Vagina (tissue), 2 donors: ENCODE measurements at places on chromosomes 2 and 18.

DNA sequence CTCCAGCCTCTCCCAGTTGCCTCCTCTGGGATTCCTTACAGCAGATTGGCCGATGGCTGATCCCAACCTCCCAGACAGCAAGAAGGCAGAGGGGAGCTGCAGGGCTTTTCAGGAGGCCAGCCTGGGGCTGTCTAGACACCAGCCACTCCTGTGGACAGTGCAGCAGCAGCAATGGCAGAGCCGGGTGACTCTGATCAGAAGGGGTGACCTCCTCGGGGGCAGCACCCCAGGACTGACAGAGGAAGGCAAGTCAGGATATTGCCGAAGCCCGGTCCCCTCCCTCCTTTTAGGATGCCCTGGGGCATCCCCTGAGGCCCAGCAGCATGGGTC is 84.5 kb downstream of the INHBB start:
- peaks cover 7% of the 10 kb centered on the region for H3K4me1 ChIP-seq
- H3K36me3 ChIP-seq = no peaks in the 10 kb centered on the region
- DNase-seq = no peak
- H3K27ac ChIP-seq = no peak overlapping the region

GRCh38 chr18:43007365-43007764 is 108.1 kb downstream of the RIT2 start:
- no peaks in the 10 kb centered on the region for H3K4me1 ChIP-seq
- H3K36me3 ChIP-seq = no peaks in the 10 kb centered on the region
- no peak overlapping the region for H3K4me3 ChIP-seq
- no peak for DNase-seq
- H3K27me3 ChIP-seq = no peaks in the 10 kb centered on the region

GRCh38 chr2:204977914-204978313 is 432.6 kb downstream of the PARD3B start:
- H3K27me3 ChIP-seq = no peaks in the 10 kb centered on the region
- H3K4me1 ChIP-seq = peaks cover 4% of the 10 kb centered on the region
- H3K27ac ChIP-seq = no peak overlapping the region
- H3K4me3 ChIP-seq = no peak overlapping the region

DNA sequence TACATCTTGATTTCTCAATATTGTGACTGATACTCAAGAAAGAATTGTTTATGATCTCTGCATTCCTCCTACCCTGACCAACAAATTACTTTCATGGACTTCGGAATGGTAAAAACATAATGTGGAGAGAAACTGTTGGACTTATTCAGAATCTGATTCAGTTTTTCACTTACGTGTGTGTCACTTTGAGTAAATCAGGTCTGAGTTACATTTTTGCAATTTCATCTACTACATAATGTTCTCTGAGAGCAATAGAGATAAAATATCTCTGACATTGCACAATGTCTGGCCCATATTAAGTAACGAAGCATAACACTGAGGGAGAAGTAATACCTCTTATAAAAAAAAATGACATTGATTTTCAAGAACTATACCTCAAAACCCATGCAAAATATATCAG is 1337.9 kb upstream of the CHAC2 start:
- no peaks in the 10 kb centered on the region for H3K36me3 ChIP-seq
- H3K4me1 ChIP-seq = no peaks in the 10 kb centered on the region
- no peaks in the 10 kb centered on the region for H3K27me3 ChIP-seq
- DNase-seq = no peak
- no peak overlapping the region for H3K27ac ChIP-seq

- H3K27ac ChIP-seq = no peak overlapping the region
- H3K4me1 ChIP-seq = no peaks in the 10 kb centered on the region
- no peak for DNase-seq
- H3K27me3 ChIP-seq = no peaks in the 10 kb centered on the region
- no peaks in the 10 kb centered on the region for H3K36me3 ChIP-seq
- H3K4me3 ChIP-seq = no peak overlapping the region
Observed at GRCh38 chr2:161842736-161843433, 218.7 kb downstream of the SLC4A10 start.

DNA sequence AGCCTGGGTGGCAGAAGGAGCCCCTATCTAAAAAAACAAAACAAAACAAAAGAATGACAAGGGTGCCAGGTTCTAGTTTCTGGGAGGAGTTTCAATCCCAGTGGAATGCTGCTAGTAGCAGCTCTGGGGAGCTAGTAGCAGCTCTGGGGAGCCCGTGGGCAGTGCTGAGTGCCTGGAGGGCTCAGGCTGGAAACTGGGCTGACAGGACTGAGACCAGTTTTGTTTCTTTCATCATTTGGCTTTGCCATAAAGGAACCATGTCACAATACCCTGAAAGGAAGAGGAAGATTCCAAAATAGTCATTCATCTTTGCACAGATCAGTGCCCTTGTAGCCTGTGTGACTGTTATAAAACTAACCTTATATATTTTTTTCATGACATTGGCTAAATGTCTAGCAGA is 10.6 kb downstream of the MFSD6 start:
- H3K27me3 ChIP-seq = no peaks in the 10 kb centered on the region
- no peak overlapping the region for H3K27ac ChIP-seq
- H3K36me3 ChIP-seq = no peaks in the 10 kb centered on the region
- DNase-seq = no peak
- peaks cover 65% of the 10 kb centered on the region for H3K4me1 ChIP-seq

DNA sequence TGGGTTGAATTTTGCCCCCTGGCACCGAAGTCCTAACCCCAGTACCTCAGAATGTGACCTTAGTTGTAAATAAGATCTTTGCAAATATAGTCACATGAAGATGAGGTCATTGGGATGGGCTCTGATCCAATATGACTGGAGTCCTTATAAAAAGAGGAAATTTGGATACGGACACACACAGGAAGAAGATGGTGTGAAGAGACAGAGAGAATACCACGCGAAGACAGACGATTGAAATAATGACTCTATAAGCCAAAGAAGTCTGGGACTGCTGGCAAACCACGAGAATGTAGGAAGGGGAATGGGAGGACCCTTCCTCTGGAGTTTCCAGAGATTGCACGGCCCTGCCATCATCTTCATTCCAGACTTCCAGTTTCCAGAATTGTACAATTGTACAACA is 98.6 kb downstream of the CPO start:
- no peak overlapping the region for H3K27ac ChIP-seq
- no peaks in the 10 kb centered on the region for H3K27me3 ChIP-seq
- no peaks in the 10 kb centered on the region for H3K36me3 ChIP-seq
- H3K4me1 ChIP-seq = peaks cover 7% of the 10 kb centered on the region
- no peak overlapping the region for H3K4me3 ChIP-seq

DNA sequence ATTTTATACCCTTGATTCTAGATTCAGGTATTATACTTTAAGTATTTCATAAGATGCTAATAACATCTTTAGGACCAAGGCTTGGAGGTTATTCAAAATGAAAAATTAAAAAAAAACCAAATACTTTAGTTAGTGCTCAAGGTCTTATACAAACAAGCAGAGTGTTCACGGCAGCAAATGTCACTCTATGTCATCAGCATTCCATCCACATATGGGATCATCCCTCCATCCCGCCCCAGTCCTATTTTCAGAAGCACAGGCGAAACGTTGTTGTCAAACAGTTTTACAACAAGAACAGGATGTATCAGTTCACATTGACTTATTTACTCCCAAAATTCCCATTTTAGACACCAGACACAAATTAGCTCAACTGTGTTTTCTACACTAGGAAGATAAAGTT is 83.7 kb downstream of the DSEL start:
- H3K27ac ChIP-seq = no peak overlapping the region
- no peaks in the 10 kb centered on the region for H3K4me1 ChIP-seq
- DNase-seq = no peak
- no peaks in the 10 kb centered on the region for H3K36me3 ChIP-seq
- H3K27me3 ChIP-seq = no peaks in the 10 kb centered on the region

- H3K4me1 ChIP-seq = no peaks in the 10 kb centered on the region
- no peak overlapping the region for H3K27ac ChIP-seq
- no peaks in the 10 kb centered on the region for H3K36me3 ChIP-seq
- no peak overlapping the region for H3K4me3 ChIP-seq
- DNase-seq = no peak
Observed at GRCh38 chr2:178830451-178830850, 23.2 kb upstream of the TTN start.

GRCh38 chr2:158818511-158818910 is 23.4 kb downstream of the DAPL1 start:
- H3K4me3 ChIP-seq = no peak overlapping the region
- no peak overlapping the region for H3K27ac ChIP-seq
- H3K36me3 ChIP-seq = no peaks in the 10 kb centered on the region
- H3K4me1 ChIP-seq = no peaks in the 10 kb centered on the region
- H3K27me3 ChIP-seq = no peaks in the 10 kb centered on the region

DNA sequence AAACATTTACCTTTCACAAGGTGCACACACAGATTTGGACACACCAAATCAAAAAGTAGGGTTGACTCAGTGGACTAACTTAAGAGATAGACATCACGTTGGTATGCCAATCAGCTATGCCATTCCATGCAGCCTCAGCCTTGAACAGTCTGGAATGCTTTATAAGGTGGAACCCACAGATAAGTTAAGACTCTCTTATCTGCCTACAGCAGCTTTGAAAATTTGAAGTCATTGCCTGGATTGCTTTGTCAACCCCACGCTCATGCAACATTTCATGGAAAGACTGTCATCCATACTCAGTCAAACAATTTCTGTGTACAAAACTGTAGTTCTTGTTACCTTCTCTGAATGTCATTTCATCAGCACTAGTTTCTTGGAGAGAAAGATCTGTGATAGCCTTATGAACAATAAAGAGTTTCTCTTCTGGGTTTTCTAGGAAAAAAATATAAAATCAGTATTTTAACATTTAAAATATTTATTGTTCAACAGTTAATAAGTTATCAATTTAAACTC is 1.2 kb downstream of the ERMN start:
- no peaks in the 10 kb centered on the region for H3K36me3 ChIP-seq
- no peak overlapping the region for H3K4me3 ChIP-seq
- H3K27ac ChIP-seq = no peak overlapping the region
- H3K27me3 ChIP-seq = no peaks in the 10 kb centered on the region
- no peaks in the 10 kb centered on the region for H3K4me1 ChIP-seq

DNA sequence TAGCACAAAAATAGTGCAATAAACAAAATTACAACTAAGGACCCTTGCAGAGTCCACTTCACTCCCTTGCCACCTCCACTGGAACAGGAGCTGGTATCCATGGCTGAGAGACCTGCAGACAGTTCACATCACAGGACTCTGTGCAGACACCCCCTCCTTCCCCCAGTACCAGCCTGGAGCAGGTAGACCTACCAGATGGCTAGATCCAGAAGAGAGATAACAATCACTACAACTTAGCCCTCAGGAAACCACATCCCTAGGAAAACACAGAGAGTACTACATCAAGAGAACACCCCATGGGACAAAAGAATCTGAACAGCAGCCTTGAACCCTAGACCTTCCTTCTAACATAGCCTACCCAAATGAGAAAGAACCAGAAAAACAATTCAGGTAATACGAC is 49.8 kb downstream of the FBXO15 start:
- H3K36me3 ChIP-seq = no peaks in the 10 kb centered on the region
- H3K4me1 ChIP-seq = no peaks in the 10 kb centered on the region
- H3K27ac ChIP-seq = no peak overlapping the region
- no peak overlapping the region for H3K4me3 ChIP-seq

DNA sequence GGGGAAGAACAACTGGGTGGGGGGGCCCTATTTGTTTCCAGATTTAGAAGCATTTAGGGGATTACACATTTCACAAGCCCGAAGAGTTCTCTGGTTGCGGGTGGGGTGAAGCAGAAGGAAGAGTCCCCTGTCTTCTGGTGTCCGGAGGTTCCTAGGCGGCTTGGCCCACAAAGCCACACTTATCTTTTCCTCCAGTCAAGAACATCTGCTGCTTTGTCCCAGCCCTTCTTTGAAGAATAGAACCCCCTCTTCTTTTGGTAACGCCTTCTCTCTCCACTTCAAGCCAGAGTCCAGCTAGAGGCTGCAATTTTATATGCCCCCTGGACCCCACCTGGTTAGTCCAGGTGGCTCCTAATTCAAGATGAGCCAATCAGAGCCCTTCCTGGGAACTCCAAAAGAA is 15.8 kb downstream of the BOLA3 start:
- no peak overlapping the region for H3K4me3 ChIP-seq
- H3K27ac ChIP-seq = no peak overlapping the region
- no peaks in the 10 kb centered on the region for H3K27me3 ChIP-seq
- peaks cover 10% of the 10 kb centered on the region for H3K36me3 ChIP-seq
- no peaks in the 10 kb centered on the region for H3K4me1 ChIP-seq
- no peak for DNase-seq

- H3K27ac ChIP-seq = peak overlapping the region; percentile 96
- H3K36me3 ChIP-seq = no peaks in the 10 kb centered on the region
- peaks cover 46% of the 10 kb centered on the region for H3K4me1 ChIP-seq
- peak overlapping the region; percentile 99 for H3K4me3 ChIP-seq
Observed at GRCh38 chr18:51195451-51196117, 1.9 kb downstream of the MEX3C start.

- no peak overlapping the region for H3K27ac ChIP-seq
- no peaks in the 10 kb centered on the region for H3K4me1 ChIP-seq
- H3K4me3 ChIP-seq = no peak overlapping the region
Observed at GRCh38 chr2:118589721-118590120, 257.7 kb downstream of the EN1 start.

GRCh38 chr2:182496596-182496995 is 69.8 kb upstream of the PDE1A start:
- no peaks in the 10 kb centered on the region for H3K4me1 ChIP-seq
- no peak overlapping the region for H3K4me3 ChIP-seq
- H3K27ac ChIP-seq = no peak overlapping the region
- no peaks in the 10 kb centered on the region for H3K27me3 ChIP-seq

GRCh38 chr2:212097001-212097400 is 441.6 kb downstream of the ERBB4 start:
- H3K27ac ChIP-seq = no peak overlapping the region
- H3K36me3 ChIP-seq = no peaks in the 10 kb centered on the region
- no peak overlapping the region for H3K4me3 ChIP-seq
- no peaks in the 10 kb centered on the region for H3K27me3 ChIP-seq
- no peaks in the 10 kb centered on the region for H3K4me1 ChIP-seq
- no peak for DNase-seq

DNA sequence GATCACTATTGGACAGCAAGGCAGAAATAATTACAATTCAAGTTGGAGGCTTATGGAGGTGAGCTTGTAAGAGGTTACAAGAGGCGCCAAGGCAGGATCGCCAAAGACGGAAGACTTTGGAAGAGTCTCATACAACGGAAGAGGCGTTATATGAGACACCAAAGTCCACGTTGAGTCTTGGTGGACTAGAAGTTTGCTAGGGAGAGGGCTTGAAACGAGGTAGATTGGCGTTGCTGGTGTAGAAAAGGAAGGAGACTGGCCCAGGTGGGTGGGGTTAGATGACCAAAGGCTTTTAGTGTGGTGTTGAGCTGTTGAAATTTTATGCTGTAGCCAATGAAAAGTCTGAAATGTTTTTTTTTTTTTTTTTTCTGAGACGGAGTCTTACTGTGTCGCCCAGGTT is 1.4 kb downstream of the MSH2 start:
- H3K36me3 ChIP-seq = no peaks in the 10 kb centered on the region
- peaks cover 18% of the 10 kb centered on the region for H3K4me1 ChIP-seq
- H3K4me3 ChIP-seq = peak overlapping the region; percentile 84

GRCh38 chr18:52343731-52344340 is 3.8 kb downstream of the DCC start:
- DNase-seq = no peak
- no peaks in the 10 kb centered on the region for H3K27me3 ChIP-seq
- no peaks in the 10 kb centered on the region for H3K36me3 ChIP-seq
- H3K4me1 ChIP-seq = no peaks in the 10 kb centered on the region
- H3K4me3 ChIP-seq = no peak overlapping the region
